Right cardiac atrium (tissue), 5 donors: ENCODE measurements at places on chromosomes 6 and 20. TPM values are rescaled to one million over a fixed set of nuclear protein-coding genes. Genes with fewer than 3 reads are reported as not detected.
A peak's percentile ranks its signal among the peaks of the same experiment; 100 is the strongest.

CD93 gene
- total RNA-seq: 25.6 TPM

ILRUN gene
- 150 TPM for total RNA-seq

TSBP1 gene
- not detected for total RNA-seq

MAS1 gene
- total RNA-seq: not detected

GJA10 gene
- total RNA-seq: not detected

LST1 gene
- 10.2 TPM for total RNA-seq

MMP24 gene
- 0.48 TPM for total RNA-seq

HEY2 gene
- total RNA-seq: 2.8 TPM

DNA sequence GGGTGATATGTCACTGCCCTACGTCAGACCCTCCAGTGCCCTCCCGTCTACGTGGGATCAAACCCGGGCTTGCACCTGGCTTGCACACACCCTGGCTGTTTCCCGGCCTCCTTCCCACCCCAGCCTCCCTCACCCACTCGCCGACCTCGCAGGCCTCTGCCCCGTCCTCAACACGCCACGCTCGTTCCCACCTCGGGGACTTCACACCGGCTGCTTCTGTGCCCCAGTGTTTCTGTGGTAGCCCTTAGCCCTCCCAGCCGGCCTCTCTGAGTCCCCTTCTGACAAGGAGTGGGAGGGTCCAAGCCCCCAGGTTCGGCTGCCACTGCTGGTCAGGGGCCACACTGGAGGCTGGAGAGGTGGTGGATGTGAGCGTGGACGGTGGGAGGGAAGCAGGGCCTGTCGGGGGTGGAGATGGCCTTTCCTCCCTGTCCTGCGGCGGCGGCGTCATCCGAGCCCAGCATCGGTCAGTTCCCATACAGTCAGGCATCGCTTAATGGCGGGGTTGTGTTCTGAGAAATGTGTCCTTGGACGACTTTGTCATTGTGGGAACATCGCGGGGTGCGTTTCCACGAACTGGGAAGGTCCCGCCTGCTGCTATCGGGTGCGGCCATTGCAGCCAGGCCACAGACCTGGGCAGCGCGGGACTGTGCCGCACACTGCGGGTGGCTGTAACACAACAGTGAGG is 11.4 kb upstream of the KIF25 start:
- DNase-seq: no peak

DNA sequence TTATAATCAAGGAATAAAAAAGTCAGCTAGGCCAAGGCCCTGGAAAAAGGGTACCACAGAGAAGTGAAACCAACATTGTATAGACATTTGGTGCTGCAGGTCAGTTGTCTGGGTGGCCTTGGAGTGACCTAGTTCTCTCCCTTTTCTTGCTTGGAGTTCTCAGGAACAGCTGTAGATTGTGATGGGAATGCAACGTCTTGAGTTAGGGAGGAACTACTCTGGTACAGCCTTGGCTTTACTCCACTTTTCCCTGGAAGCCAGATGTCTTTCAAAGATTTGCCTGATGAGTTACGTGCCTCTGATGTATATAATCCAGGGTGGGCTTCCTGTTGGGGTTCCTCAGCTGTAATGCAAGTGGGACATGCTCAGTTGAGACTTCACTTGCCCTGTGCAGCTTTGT is 694.7 kb downstream of the HTR1B start:
- DNase-seq: no peak

DNA sequence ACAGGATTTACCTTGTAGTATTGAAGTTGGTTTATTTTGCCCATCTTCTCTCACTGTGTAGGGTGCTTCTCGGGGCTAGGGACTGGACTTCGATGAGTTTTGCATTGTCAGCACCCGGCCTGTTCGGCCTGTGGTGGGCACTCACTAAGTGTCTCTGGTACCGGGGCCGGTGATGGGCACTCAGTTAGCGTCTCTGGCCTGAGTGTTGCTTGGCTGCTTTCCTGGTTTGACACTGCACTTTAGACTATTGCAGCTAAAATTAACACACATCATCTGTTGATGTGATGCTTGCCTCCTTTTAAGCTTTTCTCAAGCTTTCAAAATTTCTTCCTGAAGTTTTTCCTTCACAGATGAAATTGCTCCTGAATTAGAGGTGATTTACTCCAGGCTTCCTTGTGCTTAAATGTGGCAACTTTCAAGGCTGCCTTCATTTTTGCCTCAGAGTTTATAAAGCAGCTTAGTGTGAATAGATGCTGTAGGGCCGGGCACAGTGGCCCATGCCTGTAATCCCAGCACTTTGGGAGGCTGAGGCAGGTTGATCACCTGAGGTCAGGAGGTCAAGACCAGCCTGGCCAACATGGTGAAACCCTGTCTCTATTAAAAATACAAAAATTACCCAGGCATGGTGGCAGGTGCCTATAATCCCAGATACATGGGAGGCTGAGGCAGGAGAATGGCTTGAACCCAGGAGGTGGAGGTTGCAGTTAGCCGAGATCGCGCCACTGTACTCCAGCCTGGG is 41.7 kb upstream of the TULP4 start:
- no peak for DNase-seq

GRCh38 chr20:20839771-20840170 is 127.3 kb upstream of the RALGAPA2 start:
- DNase-seq: no peak

DNA sequence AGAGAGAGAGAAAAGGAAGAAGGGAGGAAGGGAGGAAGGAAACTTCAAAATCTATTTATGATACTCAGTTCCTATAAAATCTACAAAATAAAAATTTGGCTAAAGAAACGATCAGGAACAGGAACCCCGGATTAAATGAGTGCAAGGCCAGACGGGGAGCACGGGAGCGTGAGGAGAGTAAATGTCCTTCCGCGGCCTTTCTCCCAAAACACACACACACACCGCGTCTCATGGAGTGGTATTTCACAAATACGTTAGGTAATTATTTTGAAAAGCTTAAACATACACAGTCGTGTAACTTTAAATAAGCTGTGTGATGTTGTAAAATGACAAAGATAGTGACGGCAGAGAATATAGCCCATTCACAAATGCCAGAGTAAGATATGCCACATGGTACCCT is 125.7 kb upstream of the AFDN start:
- no peak for DNase-seq

GRCh38 chr20:38353316-38353715 is 7.0 kb downstream of the LBP start:
- DNase-seq: no peak

- no peak for DNase-seq
Observed at GRCh38 chr6:28542440-28543296, 17.0 kb downstream of the GPX5 start.

DNA sequence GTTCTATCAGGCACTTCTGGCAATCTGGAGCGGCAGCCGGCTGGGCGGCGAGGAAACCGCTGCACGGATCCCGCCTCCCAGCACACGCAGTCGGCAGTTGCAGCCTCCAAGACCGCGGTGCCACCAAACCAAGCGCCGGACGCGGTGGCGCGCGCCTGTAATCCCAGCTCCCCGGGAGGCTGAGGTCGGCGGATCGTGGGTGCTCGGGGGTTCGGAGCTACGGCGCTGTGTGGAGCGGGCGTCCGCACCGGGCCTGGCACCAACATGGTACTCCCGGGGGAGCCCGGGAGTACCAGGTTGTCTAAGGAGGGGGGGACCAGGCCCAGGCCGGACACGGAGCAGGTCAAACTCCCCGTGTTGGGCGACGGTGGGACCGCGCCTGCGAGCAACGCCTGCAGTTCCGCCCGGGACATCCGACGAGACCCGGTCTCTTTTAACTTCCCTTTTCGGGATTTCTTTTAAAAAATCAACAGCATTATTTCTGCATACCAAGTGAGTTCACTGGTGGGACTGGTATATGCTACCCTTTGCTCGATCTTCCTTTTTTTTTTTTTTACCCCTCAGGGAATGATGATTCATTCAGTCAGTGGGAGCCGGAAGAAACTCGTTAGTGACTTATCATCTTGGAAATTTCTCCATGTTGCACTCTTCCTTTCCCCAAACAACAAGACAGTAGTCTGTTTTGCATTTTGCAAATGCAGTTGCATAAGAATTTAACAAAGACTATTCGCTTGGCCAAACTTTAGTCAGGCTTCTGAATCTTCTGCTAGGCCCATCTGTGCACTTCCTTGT is 27.6 kb downstream of the ZNF311 start:
- peak; percentile 70 for DNase-seq

DNA sequence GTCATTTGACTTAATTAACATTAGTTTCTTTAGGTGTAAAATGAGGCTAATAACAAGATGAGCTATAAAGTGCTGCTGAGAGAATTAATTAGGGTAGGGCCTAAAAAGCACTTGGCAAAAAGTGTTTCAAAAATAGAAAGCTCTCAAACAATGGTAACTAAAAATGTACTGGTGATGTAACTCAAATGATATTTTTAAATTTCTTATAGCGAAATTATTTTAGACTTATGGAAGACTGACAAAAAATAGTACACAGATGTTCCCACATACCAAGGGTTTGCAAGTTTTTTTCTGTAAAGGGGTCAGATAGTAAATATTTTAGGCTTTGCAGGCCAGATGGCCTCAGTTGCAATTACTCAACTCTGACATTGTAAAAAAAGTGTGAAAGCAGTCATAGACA is 190.7 kb upstream of the UFL1 start:
- DNase-seq: no peak

DNA sequence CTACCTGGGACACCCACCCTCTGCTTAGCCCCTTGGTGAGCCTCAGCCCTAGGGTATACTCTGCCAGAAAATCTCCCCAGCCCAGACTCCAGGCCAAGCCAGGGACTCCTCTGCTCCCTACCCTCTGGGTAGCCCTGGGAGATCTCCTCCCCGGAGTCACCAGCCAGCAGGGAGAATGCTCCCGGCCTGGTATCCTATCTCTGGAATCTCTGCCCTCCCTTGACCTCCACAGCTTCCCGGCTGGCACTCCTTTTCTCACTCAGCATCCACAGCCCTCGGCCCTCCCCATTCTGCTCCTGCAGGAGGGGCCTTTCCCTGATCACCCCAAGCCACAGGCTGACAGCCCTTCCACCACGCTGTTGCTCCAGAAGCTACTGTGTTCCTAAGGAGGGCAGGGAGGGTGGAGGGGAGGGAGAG is 22.6 kb downstream of the NOL4L start:
- no peak for DNase-seq

DNA sequence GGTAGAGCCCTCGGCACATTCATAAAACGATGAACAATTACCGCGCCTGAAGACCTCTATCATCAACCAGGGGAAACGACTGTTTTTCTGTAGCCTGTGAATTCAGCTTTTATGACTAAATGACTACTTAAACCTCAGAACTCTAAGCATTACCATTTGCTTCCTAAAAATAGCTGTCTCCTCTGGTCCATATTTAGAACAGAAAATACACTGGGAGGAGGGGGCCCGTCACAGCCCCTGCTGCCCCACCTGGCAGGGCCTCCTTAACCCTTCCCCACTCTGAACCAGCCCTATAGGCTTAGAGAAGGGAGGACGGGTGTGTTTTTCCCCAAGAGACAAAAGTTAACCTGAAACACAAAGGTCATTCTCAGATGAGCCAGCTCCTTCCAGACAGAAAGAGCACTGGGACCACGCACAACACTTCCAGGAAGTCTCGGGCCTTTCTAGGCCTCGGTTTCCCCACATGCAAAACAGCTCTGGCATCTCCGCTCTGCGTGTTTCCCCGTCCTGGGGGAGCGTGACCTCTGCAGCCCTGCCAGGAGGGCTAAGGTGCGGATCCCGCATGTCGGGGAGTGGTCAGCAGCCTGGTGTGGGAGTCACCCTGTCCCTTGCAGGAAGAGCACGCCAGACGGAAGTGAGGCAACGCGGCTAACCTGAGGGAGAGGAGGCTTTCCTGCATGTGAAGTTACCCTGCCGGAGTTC is 193.9 kb downstream of the DLL1 start:
- peak; percentile 15 for DNase-seq

GRCh38 chr6:16338577-16339264 is 100.3 kb downstream of the GMPR start:
- DNase-seq: peak; percentile 76

GRCh38 chr6:87879132-87879861 is 168.3 kb upstream of the SPACA1 start:
- no peak for DNase-seq

DNA sequence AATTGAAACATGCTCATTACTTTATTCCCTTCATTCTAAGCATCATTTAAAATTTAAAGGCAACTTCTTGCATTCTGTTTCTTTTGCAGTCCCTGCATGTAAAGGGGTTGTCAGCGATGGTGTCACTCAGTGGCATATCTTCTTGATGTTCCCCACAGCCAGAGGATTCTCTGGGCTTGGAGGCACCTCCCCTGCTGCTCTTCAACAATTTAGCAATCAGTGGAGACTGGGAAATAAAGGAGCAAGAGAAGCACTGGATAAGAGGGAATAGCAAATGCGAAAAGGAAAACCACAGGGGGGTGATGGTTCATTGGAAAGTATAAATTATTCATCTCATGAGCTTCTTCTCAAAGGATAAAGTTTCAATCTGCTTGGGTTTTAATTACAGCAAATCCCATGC is 30.7 kb upstream of the MC3R start:
- DNase-seq: no peak

GRCh38 chr6:85408039-85408438 is 41.8 kb upstream of the NT5E start:
- no peak for DNase-seq

GRCh38 chr6:73722318-73723060 is 26.5 kb downstream of the CD109 start:
- DNase-seq: no peak

DNA sequence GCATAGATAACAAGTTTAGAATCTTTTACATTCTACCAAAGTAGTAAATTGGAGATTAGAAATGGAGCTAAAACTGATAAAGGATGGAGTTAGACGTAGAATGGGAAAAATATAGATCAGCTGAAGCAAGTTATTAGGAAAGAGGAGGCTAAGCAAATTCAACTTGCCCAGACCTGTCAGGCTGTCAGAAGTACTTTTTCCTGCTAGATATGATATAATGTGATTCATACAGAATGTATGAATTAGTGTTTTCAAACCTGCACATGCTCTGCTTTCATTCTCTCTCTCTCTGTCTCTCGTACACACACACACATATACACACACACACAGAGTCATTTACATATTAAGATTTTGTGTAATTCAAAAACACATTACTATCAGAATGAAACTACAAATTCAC is 133.2 kb upstream of the HDGFL1 start:
- DNase-seq: no peak

- no peak for DNase-seq
Observed at GRCh38 chr20:23099791-23100719, 13.9 kb upstream of the CD93 start.

GRCh38 chr6:149990661-149991471 is 27.1 kb downstream of the ULBP1 start:
- DNase-seq: peak; percentile 43

- peak; percentile 93 for DNase-seq
Observed at GRCh38 chr6:2127484-2127911, 117.9 kb downstream of the GMDS start.

GRCh38 chr6:84625506-84625905 is 138.9 kb downstream of the TBX18 start:
- no peak for DNase-seq

- DNase-seq: no peak
Observed at GRCh38 chr6:31567531-31568370, 4.3 kb upstream of the LTA start.

GRCh38 chr6:122709922-122710512 is 69.5 kb upstream of the FABP7 start:
- no peak for DNase-seq
